Neural crest cell (in vitro differentiated cells): ENCODE measurements at places on chromosomes 5 and 9. TPM values are rescaled to one million over a fixed set of nuclear protein-coding genes. Genes with fewer than 3 reads are reported as not detected.

DNA sequence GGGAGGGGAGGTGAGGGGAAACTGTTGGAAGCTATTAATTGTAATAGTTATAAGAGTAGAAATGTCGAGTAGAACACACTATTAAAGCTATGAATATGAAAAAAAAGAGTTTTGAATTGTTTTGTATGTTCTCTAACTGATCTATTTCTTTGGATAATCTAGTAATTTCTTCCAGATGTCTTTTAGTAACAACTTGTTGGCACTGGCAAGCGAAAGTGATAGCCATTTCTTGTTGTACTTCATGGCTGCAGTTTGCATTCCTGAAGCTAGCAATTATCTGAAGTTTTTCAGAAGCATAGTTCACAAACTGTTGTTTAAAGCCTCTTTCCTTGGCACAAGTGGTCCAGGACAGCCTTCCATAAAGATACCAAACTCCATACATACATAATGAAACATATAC, 49.4 kb upstream of the SPATA31C2 start:
- DNase-seq, result no peak

GRCh38 chr9:16243798-16244197, 626.7 kb downstream of the BNC2 start:
- peak; percentile 26 for DNase-seq

- DNase-seq, result peak; percentile 76
Observed at GRCh38 chr5:31638748-31639418, at the start of gene PDZD2. PDZD2 (plus strand) TSS chr5:31639131.

The PLCXD3 gene
- total RNA-seq, result 0.07 and 0.09 TPM in 2 replicates

The FABP6 gene
- 1.3 and 1.5 TPM in 2 replicates for total RNA-seq
